ENCODE measurements at places on chromosomes 12 and 14.

DNA sequence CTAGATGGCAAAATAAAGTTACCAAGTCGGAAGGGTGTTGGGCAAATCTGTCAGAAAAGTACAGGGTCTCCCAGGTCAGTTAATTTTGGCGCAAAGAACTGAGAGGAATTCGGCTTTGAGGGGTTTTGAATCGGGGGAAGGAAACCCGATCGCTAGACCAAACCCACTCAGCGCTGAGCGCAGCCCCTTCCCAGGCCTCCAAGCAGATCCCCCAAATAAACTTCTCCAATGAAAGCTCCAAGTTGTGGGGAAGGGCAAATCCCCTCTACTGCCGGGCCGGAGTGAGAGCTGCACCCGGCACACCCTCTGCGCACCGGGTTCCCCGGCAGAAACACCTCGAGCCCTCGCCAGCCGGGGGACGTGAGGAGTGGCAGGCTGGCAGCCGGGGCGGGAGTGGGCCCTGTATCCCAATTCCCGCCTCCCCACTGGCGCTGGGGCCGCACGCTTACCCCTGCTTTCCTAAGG is 441 bp downstream of the E2F7 start:
- no peak for DNase-seq

GRCh38 chr12:99119943-99120342 is 474.9 kb downstream of the APAF1 start:
- no peak for DNase-seq

DNA sequence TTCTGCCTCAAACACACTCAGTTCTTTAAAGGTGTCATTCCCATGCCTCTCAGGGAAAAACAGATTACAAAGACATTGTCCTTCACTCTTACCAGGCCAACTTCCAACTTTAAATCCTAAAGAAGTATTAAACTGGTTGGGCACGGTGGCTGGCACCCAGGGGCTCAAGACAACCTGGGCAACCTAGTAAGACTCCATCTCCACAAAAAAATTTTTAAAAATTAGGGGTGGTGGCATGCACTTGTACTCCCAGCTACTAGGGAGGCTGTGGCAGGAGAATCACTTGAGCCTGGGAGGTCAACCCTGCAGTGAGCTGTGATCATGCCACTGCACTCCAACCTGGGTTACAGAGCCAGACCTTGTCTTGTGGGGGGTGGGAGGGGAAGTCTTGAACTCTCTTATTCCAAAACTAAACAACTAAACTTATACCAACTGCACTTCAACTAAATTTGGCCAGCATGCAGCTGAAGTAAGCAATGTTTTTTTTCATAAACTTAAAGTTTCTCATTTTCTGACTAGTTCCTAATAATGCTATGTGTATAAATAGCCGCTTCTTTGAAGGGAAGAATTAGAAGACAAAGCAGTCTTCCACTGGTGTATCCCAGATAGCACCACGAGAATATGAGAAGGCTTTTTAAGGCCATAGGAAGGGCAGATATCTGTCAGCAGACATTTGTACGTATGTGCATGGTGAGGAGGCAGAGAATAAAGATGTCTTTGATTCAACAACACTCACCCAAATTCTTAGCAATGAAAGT is 2.4 kb downstream of the SLC11A2 start:
- DNase-seq: no peak

- no peak for DNase-seq
These were observed 50.7 kb downstream of the ACSM4 start for GRCh38 chr12:7354529-7354928.

- DNase-seq: peak; percentile 35
These were observed 593 bp downstream of the PIP4P1 start for GRCh38 chr14:20460458-20461224.
